ENCODE measurements at places on chromosomes 16 and 17.

DNA sequence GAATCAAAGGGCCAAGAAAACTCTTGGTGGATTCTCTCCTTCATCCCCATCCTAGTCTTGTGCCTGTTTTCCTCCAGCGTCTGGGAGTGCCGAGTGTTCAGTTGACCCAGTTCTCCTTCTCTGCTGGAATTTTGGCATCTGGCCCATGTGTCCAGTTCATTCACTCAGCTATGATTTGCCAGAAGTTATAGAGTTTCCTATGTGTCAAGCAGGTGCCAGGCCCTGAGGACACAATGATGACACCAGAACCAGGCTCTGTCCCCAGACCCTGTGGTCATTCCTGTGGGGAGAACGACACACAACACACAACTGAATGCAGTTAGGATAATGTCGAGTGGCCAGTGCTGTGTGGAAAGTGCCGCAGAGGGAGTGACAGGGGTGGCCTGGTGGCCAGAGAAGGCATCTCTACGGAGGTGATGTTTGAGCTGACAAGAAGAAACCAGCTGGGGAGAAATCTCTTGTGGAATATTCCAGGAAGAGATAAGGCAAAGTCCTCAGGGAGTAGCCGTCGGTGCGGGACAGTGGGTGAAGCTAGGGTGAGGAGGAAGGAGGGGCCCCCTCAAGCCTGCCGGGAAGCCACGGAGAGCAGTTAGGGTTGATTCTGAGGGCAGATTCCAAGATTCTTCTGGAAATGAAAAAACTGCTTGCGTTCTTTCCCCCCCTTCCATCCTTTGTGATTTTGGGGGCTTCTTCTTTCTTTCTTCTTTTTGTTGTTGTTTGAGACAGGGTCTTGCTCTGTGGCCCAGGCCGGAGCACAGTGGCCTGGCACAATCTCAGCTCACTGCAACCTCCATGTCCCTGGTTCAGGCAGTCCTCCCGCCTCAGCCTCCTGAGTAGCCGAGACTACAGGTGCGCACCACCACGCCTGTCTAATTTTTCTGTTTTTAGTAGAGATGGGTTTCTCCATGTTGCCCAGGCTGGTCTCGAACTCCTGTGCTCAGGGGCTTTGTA is 35.8 kb upstream of the IL34 start:
- DNase-seq: peak; percentile 62

GRCh38 chr16:55487048-55487803 is 8.2 kb downstream of the MMP2 start:
- no peak for DNase-seq

- DNase-seq: no peak
Measured at GRCh38 chr17:47993031-47993564, 22.2 kb downstream of the CDK5RAP3 start.

DNA sequence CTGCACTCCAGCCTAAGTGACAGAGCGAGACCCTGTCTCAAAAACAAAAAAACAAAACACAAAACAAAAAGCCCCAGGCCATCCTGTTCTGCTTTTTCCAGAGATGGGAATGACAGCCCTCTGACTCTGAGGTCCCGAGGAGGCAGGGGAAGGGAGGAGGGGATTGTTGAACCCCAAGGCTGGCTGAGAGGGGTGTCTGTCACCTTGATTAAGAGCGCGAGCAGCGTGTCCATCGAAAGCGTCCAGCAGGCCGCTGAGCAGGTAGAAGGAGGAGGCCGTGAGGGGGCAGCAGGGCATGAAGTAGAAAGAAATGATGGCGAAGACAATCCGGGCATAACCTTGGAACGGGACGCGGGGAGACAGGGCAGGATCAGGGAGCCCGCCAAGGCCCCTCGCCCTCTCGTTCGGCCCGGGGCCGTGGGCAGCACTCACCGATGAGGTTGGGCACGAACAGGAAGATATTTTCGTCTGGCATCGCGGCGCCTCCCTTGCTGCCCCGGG is 593 bp downstream of the CDIPT start:
- DNase-seq: peak; percentile 67

DNA sequence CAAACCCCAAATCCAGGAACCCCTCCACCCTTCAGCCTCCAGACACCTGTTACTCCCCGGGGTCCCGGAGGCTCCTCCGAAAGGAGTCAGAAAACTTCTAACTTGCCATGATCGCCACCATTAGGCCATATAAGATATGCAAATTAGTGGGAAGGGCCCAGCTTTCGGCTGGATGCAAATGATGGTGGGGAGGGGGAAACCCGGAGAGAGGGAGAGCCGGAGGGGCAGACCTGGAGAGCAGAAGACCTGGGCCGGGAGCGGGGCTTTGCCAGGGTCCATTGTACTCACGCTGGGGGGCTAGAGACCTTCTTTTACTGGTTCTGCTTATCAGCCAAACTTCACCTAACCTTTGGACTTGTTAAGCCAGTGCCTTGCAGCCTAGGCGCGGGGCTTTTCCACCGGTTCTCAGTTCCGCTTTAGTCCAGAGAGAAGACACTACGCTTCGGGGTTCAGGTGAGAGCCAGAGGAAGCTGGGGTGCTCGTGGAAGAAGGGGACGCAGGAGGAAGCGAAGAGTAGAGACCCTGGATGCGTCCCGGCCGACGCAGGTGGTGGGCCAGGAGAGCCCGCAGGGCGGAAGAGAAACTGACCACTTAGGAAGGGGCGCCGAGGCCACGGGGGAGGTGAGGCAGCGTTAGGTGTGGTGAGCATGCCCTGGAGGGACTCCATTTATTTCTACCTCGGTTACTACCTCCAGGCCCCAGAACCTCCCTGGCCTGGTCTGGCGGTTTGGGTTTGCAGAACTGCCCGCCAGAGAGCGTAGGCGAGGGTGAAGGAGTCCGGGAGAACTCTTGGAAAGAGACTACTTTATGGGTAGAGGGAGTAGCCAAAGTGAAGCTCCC is at the start of gene HNF1B:
HNF1B (minus strand) TSS at position 99 of the 840 bp plus-strand sequence. CDS start 175 bp downstream, outside the sequence.
- peak; percentile 74 for DNase-seq

GRCh38 chr17:82436601-82437324 is 13.8 kb downstream of the CYBC1 start:
- DNase-seq: no peak

GRCh38 chr16:19382887-19383816 is 34.5 kb upstream of the TMC5 start:
- no peak for DNase-seq

DNA sequence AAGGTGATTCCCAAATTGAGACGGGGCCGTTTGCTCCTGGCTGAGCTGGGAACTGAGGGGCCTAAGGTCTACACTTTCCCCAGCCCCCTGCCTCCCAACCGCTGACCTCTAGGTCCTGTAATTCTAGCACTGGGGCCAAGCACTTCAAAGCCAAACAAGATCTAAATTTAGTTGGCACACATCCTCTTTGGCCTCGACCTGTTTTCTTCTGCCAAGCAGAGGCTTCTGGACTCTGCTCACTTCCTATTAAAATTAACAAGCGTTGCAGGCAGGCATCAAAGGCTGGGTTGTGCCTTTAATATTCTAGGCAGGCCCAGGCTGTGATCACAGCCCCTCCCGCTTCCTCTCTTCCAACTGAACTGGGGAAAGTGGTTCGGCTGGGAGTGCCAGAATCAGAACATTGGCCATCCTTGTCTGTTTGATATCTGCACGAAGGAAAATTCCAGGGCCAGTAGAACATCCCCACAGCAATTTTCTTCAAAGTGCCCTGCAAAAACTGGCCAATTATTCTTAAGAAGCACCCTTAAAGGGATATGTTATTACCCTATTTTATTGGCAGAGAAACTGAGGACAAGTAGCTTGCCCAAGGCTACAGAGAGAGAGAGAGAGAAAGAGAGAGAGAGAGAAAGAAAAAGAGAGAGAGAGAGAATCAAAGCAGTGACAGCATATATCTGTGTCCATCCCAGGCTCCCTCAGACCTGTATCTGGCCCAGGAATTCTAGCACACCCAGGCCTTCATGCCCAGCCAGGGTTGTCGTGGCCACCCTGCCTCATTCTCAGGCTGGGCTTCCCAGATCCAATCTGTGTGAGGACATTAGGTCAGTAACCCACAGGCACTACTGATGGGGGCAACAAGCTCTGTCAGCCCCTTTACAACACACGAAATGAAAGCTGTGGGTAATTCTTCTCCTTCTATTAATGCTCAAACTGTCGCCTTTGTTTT is 12.8 kb upstream of the MT4 start:
- no peak for DNase-seq

DNA sequence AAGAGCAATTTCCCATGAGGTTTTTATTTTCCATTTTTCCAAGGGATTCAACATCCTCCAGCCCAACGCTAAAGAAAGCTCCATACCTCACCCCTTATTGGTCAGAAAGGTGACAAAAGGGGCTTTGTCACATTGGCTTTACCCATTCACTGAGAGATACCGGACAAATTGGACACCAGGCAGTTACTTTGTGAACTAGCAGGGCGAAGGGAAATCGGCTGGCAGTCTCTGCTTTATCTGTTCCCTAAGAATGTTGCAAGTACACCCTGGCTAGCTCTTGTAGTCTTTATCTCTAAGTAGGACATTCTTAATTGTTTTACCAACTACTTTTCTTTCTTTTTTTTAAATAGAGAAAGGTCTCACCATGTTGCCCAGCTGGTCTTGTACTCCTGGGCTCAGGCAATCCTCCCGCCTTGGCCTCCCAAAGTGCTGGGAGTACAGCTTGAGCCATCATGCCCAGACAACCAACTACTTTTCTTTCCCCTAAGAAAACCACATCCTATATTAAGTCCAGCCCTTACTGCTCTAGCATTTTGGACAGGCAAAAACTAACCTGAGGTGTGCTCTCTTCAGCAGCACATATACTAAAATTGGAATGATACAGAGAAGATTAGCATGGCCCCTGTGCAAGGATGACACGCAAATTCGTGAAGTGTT is 16.8 kb downstream of the PRPSAP1 start:
- DNase-seq: peak; percentile 21

DNA sequence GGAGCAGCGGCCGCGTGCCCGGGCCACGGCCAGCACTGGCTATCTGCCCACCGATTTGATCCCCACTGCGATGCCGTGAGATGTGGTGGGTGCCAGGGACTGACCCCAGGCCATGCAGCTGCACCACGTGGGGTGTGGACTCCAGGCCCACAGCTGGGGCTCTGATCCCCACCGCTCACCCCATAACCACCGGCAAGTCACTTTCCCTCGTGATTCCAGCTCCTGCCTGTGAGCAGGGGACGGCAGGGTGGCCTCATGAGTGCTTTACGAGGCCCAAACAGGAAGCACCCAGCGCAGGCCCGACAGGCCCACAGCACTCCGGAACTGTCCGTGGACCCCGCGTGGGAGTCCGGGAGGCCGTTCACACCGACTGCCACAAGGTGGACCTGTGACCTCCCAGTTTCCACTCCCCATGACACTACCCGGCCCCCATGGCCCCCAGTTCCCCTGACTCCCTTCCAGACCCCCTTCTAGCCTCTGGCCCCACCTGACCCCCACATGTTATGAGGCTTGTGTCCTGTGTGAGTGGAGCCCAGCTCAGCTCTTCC is 616 bp downstream of the PTX4 start:
- DNase-seq: no peak

DNA sequence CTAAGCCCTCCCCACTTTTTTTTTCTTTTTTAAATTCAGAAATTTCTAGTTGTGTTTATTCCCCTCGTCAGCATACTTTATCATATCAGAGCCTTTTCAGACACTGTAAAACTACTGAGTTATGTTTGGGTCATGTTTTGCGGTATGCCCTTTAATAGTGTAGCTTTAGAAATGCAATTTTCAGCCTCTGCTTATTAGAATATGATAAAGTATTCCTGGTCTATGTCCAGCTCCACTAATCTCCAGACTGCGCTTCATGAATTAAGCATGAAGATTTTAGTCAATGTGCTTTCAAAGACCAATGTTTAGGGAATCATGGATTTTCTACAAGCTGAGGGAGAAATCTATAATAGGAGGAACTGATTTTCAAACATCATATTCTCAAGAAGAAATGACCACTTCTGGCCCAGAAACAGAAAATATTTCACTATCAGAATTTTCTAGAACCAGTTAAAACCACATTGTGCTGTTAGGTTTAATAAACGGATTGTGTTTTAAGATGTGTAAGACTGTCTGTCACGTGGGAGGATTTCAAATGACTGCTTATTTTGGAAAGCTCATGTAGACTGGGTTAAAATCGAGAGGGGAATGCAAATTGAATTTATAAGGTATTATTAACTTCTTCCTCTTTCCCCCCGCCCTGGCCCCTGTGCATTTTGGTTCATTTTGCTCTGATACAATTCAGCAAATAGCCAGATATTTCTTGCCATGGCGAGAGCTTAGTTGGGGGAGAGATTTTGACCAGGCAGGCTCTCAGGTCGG is 498.5 kb downstream of the WWOX start:
- no peak for DNase-seq

- no peak for DNase-seq
Measured at GRCh38 chr17:29050176-29050575, 7.2 kb downstream of the PIPOX start.

DNA sequence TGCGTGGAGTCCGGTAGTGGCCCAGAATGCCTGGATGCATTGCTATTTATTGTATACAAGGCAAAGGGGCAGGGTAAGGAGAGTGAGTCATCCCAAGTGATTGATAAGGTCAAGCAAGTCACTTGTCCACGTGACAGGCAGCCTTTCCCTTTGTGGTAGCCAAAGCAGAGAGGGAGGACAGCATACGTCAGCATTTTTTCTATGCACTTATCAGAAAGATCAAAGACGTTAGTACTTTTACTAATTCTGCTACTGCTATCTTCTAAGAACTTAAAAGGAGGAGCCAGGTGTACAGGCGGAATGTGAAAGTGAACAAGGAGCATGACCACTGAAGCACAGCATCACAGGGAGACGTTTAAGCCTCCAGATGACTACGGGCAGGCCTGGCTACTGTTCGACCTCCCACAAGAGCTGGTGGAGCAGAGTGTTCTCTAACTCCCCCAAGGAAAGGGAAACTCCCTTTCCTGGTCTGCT is 47.9 kb upstream of the ARL4D start:
- no peak for DNase-seq

DNA sequence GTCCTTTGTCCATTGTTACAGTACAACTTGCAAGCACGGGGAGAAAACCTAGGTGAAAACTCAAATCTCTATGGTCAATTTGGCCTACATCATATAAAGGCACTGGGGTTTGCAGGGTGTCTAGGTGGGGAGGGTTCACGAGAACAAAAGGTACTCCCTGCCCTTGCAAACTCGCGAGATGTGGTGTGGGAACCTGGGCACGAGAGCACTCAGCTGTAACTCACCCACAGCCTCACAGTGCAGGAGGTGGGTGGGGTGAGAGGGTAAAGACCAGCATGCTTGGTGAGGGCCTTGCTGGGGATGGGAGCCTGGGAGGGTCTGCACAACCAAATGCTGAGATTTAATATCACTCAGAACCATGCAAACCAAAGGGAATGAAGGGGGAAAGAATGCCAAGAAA is 18.4 kb upstream of the ZNF594 start:
- DNase-seq: peak; percentile 67

GRCh38 chr16:84967828-84968227 is 43.5 kb downstream of the ZDHHC7 start:
- DNase-seq: no peak

GRCh38 chr16:71687861-71688260 is 36.6 kb downstream of the PHLPP2 start:
- no peak for DNase-seq

All from Peyer's patch (tissue), 4 donors.